NCI-H1105 (cell line): ENCODE measurements at places on chromosomes 12 and 14.

- no peak for DNase-seq
These were observed 108.4 kb downstream of the ESRRB start for GRCh38 chr14:76484355-76484754.

DNA sequence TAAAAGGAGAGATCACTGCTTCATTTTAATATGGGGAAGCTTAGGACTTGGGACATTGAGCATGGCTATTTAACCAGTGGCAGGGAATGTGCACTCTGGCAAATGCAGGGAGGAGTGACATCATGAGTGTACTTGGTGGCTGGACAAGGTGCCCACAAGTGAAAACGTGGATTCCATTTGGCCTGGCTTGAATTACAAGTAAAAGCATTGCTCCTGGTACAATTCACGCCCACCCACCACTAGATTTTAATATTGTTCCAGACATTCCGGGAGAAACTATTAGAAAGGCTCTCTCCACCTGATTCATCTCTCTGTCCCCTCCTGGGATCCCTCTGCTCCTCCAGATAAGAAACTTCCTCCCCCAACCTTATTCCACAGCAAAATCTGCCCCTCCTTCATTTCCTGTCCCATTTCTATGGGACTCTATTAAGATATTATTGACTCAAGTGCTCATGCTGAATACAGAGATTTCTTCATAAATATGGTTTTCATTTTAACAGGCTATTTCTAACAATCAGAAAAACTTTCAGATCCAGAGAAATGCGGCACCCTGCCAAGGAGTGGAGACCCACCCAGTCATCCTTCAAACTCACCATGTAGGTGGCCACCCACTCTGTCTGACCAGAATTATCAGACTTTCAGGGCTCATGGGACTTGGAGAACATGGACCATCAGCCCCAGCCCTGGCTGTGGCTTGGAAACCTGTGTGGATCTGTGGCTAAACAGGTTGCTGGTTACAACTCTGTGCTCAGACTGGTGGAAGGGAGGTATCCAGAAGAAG is 43.2 kb downstream of the SSPN start:
- DNase-seq, result no peak

DNA sequence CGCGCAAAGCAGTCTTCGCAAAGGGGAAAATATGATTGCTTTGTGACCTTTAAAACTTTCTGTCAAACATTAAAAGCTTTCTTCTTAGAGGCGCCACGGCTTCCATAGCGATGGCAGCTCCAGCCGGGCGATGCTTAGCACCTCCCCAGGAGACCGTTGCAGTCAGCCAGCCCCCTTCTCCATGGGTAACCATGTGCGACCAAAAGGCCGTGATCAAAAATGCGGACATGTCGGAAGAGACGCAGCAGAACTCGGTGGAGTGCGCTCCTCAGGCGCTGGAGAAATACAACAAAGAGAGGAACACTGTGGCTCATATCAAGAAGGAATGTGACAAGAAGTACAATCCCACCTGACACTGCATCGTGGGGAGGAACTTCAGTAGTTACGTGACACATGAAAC is 12.7 kb upstream of the STON2 start:
- DNase-seq, result no peak

- no peak for DNase-seq
These were observed 10.3 kb downstream of the KRT7 start for GRCh38 chr12:52243259-52243855.
